Activated CD8-positive, alpha-beta T cell treated with anti-CD3 and anti-CD28 coated beads for 36 hours (primary cell): ENCODE measurements at places on chromosomes 12 and 14. TPM values are rescaled to one million over a fixed set of nuclear protein-coding genes. Genes with fewer than 3 reads are reported as not detected.

BEGAIN gene
- total RNA-seq = 6.0 TPM

NRL gene
- total RNA-seq = 1.8 TPM

KSR2 gene
- total RNA-seq = not detected

RPS6KA5 gene
- 12.9 TPM for total RNA-seq

GRCh38 chr12:11649413-11650285, at the start of gene ETV6:
Gene ETV6 (plus strand): TSS chr12:11649674. CDS start chr12:11650128, 454 bp downstream.
- H3K27me3 ChIP-seq = no peaks in the 10 kb centered on the region
- peak within 1 kb of the TSS; percentile 95 for H3K27ac ChIP-seq
- peaks cover 30% of the 10 kb centered on the region for H3K4me1 ChIP-seq

- H3K36me3 ChIP-seq = no peaks in the 10 kb centered on the region
- H3K27me3 ChIP-seq = no peaks in the 10 kb centered on the region
- H3K4me3 ChIP-seq = no peak overlapping the region
Measured at GRCh38 chr14:22220427-22220826, 368.6 kb downstream of the DAD1 start.

- no peaks in the 10 kb centered on the region for H3K36me3 ChIP-seq
- peak; percentile 76 for DNase-seq
- peaks cover 37% of the 10 kb centered on the region for H3K4me1 ChIP-seq
- H3K4me3 ChIP-seq = peak within 1 kb of the TSS; percentile 76
- H3K27me3 ChIP-seq = no peaks in the 10 kb centered on the region
Measured at GRCh38 chr12:53499266-53500141, at the start of gene MAP3K12. Gene MAP3K12 (minus strand): TSS chr12:53499458. CDS start chr12:53487391, 12,067 bp downstream.

- DNase-seq = no peak
- H3K36me3 ChIP-seq = no peaks in the 10 kb centered on the region
- H3K4me1 ChIP-seq = no peaks in the 10 kb centered on the region
- H3K4me3 ChIP-seq = no peak overlapping the region
- H3K27me3 ChIP-seq = peaks cover 2% of the 10 kb centered on the region
Measured at GRCh38 chr14:30337456-30337855, 221.5 kb upstream of the G2E3 start.
